Fibroblast of skin of left quadriceps (primary cell): ENCODE measurements at places on chromosomes 1 and 21.

GRCh38 chr1:109316506-109316905 lies 9.7 kb upstream of the MYBPHL start:
- DNase-seq = no peak

GRCh38 chr1:162950187-162950586 lies 89.2 kb upstream of the CCDC190 start:
- DNase-seq = no peak

GRCh38 chr1:117664314-117664713 lies 58.5 kb downstream of the TENT5C start:
- no peak for DNase-seq

GRCh38 chr1:89130716-89131115 lies 4.8 kb upstream of the GBP2 start:
- DNase-seq = no peak

GRCh38 chr1:163796394-163796821 lies 474.7 kb downstream of the NUF2 start:
- no peak for DNase-seq

- DNase-seq = no peak
Measured at GRCh38 chr1:8680664-8681650, 136.5 kb downstream of the RERE start.

DNA sequence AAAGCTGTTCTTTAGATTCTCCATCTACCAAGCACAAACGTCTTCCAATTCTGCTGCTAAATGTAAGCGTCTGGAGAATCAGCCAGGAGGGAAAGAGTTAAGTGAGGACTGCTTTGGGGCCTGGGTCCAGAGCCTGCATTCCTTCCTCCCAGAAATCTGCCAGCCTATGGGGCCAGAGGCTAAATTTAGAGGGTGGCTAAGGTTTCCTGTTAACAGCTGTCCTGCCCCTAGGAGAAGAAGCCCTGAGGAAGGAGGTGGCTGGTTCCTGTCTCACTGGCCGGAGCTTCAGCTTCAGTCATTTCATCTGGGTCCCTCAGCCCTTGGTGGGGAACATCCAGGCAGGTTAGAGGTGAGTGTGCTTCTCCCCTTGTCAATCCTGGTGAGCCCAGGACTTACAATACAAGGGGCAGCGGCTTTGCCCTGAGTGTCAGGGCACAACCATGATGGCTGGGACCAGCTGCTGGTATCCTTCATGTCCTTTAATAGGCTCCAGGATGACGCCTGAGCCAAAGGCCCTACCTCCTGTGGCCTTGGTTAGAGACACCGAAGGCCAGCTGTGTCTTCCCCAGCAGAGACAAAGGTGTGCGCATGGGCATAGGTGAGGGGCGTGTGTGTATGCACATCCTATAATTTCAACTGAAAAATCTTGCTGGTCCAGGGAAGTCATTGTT lies at the start of gene STYXL2:
TSS of gene STYXL2 (plus strand) at position 230 of the 671 bp plus-strand sequence. CDS start 775 bp downstream, outside the sequence.
- no peak for DNase-seq

DNA sequence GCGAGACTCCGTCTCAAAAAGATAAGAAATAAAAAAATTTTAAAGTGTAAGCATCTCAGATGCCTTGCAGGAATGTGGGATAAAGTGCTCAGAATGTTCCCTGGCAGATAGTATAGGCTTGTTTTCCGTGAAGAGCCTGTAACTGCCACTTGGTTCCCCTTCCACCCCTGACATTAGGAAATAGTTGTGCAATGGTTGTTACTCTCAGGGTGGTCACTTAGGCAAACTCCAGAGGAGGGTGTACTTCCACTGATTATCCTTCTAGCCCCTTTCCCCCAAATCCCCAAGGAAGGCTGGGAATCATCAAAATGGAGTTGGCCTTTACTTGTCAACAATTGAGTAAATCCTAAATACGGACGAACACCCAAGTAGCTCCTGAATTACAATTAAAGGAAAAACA lies 10.4 kb downstream of the RPL11 start:
- DNase-seq = no peak
